ENCODE measurements at places on chromosomes 2 and 18.

DNA sequence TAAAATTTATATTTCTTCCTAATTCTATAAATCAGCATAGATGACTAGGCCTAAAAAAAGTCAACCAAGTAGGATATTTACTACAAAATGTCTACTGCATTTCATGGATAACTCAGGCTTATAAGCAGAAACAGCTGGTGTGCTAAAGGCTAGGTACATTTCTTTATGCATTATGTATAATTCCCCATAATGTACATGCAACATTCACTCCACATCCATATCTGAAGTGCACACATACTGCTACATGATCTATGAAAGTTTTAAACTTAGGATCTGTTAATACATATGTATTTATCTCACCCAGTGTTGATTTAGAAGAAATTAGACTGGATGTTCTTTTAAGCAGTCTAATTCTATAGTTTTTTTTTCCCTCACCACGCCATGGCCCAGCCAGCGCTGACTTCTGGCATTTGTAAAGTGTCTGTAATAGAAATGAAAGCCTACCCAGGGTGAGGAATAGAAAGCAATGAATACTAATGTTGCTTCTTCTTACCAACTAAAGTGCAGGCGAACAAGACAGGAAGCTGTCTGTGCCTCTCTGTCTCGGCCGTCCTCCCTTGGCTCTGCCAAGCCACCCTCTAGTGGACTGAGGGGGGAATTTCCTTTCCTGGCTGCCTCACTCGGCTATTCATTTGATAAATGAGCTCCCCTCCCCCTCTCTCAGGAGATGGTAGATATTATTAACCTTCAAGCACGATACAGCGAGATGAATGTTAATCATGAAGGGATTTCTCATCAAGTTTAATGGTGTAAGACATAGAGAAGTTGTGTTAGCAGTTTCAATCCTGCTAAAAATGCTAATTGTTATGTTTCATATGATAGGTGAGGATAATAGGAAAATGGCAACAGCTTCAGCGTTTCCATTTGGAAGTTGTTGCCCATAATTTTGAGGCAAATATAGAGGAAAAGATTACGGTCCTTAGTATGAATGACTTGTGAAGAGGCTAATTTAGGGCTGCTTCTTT lies 384.5 kb downstream of the MTX2 start:
- no peak for DNase-seq

GRCh38 chr2:85704800-85705679 lies 10.9 kb downstream of the GNLY start:
- no peak for DNase-seq

- no peak for DNase-seq
These were observed 65.7 kb downstream of the PXDN start for GRCh38 chr2:1678609-1679008.

- no peak for DNase-seq
These were observed 392.9 kb downstream of the MEIS1 start for GRCh38 chr2:66827851-66828250.

GRCh38 chr2:191441496-191442214 lies 196.5 kb downstream of the MYO1B start:
- DNase-seq, result no peak

GRCh38 chr2:84700006-84700405 lies 180.9 kb downstream of the TRABD2A start:
- no peak for DNase-seq

DNA sequence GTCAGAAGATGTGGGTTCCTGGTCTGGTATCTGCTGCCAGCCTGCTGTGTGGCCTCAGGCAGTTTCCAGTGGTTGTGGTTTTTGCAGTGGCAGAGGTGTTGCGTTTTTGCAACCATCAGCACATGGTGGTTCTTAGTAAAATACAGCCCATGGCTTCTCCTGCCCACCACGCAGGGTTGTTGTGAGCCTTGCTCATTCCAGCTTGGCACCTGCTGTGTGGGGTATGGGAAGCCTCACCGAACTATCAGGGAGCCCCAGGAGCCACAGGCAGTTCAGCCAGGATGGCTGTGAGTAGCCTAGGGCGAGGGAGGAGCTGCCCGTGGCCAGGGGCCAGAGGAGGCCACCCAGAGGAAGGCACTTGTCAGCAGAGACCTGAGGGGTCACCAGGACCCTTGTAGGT lies 9.8 kb downstream of the ARID5A start:
- no peak for DNase-seq

DNA sequence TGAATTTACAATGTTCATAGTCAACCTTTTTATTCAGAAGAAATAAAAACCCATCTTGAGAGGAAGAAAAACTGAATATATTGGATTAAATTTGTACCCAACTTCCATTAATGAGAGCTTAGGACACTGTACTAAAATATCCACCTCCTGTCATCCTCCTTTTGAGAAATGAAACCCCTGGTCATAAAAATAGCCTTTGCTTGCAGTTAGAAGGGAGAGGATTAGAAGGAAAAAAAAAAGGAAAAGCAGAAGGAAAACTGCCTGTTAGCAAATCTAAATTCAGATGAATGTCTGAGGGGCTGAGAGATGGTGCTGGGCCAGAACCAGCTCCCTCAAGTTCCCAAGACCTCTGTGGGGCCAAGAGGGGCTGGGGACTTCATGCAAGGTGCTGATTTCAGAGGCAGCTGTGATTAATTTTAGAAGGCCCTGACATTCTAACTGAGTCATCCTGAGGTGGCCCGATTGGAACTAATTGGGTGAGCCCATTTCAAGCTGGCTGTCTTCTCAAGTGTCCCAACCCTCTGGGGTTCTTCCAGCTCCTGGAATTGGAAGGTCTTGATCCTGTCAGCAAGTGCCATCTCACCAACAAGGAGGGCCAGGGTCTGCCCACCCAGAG lies 38.4 kb upstream of the BIN1 start:
- DNase-seq, result no peak

- DNase-seq, result no peak
These were observed 7.4 kb downstream of the MCEE start for GRCh38 chr2:71122387-71123298.

DNA sequence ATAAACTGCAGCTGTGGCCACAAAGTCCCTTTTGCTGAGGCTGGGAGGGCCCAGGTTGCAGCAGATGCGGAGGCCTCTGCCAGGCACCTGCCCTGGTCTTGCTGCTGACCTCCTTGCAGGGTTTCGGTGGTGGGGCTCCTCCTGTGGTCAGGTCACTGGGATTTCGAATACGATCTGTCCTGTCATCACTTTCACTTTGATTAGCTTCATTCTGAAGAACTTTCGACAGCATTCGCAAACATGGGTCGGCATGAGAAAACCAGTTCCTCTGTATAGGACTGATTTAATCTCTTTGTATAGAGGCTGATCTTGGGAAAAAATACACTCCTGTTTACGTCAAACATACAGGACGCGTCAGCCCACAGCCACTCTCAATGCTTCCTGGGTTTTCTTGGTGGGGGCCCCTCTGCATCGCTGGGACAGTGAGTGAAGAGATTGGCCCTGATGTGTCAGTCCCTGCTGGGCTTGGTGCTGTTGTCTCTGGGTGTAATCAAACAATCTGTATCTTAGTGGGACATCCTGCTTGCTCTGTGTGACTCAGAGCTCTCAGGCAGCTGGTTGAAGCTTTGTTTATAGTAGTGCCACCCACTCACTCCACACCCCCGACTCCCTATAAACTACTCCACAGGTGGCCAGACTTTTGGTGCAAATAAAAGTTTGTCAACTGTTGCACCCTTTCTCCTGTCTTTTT lies 209.4 kb upstream of the CXCR4 start:
- peak; percentile 53 for DNase-seq

DNA sequence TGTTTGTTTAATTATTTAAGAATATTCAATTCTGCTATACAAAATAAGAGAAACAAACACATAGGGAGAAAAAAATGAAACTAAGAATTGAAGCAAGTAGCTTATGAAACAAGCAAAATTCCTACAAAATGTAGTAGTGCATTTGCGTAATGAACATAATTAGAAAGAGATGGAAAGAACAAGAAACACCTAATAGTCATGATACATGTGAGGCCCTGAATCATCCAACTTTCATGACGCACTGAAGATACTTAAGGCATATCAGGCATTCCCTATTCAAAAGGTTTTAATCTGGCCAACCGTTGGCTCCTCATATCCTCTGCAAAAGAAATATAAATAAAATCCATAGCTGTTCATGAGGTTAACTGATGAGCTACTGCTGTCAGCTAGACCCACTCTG lies 14.5 kb upstream of the NAB1 start:
- DNase-seq, result no peak

DNA sequence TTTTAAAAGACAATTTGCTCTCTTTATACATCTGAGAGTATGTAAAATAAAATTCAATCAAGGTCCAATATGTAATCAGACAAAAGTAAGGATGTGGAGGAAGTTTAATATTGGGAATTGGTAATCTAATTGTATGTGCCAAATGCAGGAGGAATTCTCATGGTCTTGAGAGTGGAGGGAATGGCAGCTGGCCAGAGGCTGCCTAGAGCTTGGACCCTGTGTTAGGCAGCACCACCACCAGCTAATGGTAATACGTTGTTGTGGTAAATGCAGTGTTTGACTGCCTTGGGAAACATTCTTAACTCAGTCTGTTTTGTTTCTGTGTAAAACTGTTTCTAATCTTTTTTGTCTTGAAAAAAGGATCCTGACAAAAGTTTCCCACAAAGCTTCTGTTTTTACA lies 30.0 kb downstream of the GALNT1 start:
- no peak for DNase-seq

- DNase-seq, result no peak
These were observed 85.0 kb upstream of the LINC00305 start for GRCh38 chr18:64233851-64234250.

DNA sequence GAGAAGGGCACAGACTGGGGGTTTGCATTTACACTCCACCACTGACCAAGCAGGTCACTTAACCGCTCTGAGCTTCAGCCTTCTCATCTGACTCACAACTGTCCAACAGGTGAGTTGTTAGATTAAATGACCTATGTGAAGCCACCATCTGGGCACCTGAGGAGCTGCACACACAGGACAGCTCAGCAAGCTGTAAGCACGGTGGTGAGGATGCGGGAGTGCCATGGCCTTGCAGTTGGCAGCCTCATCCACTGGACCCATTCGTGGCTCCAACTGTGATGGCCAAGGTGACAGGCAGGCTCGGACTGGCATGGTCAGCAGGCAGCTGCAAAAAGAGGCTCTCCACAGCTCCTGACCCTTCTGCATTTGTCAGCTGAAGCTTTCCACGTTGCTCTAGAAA lies 23.3 kb upstream of the AMMECR1L start:
- DNase-seq, result no peak

DNA sequence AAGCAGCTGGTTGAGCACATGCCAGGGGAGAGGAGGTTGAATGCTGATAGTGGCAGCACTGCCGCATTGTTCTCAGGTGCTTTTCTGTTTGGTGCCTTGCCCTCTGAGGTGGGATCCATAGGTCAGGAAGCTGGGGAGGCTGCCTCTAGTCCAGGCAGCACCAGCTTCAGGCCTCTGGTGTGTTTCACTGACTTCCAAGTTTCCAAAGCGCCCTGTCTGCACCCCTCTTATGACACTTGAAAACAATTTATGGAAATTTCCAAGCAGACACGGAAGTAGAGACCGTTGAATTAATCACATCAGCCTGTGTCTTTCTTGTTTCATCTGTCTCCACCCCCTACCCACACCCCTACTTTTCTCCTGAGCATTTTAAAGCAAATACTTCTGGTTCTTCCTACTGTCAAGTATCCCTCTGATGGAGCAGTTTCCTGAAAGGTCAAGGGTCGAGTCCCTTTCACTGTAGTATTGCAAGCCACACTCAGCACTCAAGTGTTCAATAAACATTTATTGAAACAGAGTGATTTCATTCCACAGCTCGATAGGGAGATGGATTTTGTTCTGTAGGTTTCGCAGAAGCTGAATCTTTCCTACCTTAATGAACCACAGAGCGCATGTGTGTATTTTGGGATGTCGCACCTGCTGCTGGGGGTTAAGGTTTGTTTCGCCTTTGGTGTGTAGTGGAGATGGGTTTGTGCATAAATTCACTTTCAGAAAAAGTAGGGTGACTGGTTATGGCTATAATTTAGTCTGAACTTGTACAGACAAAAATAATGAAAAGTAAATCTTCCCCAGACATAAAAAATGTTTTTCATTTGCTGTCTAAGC lies 21.4 kb downstream of the DGKD start:
- DNase-seq, result no peak

- DNase-seq, result no peak
These were observed 108.2 kb upstream of the ERBB4 start for GRCh38 chr2:212646698-212647366.

Data from stimulated activated CD4-positive, alpha-beta T cell treated with anti-CD3 and anti-CD28 coated beads, Interleukin-15, amount 100 ng/mL, for 1 hour (primary cell).